ENCODE measurements at places on chromosomes 3 and 15.

- no peak for DNase-seq
Observed at GRCh38 chr3:78820542-78820941, 947.3 kb downstream of the ROBO1 start.

DNA sequence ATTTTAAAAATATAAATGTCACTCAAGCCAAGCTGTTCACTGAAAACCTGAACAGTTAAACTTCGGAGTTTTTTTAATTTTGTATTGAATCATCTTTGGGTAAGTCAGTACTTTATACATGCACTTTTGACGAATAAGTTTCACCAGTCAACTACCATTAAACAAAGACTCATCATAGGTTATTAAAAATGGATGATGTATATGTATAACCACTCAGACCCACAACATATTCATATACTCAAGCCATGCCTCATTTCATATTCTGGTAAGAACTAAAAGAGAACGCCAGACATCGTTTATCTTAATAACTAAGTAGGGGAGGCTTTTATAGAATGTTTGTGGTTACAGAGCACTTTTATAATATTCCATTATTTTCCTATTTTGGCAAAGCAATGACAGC lies 18.3 kb downstream of the MSL2 start:
- no peak for DNase-seq

- no peak for DNase-seq
Observed at GRCh38 chr15:56099311-56099710, 105.9 kb upstream of the NEDD4 start.

DNA sequence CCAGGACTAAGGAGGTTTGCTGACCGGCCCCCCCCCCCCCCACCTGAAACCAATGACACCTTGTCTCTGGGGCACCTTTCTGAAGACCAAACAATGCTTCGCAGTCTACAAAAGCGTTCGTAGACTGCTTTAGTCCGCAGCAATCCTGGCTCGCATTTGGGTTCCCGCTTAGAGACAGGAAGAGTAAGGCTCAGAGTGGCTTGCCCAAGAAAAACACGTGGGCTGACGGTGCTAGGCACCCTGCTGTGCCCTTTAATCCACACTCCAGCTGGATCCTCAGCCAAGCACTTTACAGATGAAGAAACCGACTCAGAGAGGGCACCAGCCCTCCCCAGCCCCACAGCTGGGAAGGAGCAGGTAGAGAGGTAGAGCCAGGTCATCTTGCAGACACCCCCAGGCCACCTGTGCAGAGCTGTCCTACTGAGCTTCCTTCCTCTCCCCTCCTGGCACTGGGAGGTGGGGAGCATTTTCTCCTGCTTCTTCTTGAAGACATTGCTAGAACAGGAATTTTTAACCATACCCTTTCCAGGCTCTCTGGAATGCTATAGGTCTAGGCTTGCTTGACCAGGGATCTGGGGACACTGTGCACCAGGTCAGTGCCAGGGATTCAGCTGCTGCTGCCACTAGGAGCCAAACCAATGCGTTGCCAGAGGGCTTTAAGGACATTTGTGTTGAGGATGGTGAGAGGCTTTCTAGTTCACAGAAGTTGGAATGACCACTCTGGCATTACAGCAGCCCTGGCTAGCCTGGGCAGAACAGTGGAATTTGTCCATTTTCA lies 1.0 kb upstream of the KLF15 start:
- DNase-seq: no peak

GRCh38 chr3:114442246-114442645 lies 148.4 kb downstream of the TIGIT start:
- no peak for DNase-seq

Measured in epithelial cell of proximal tubule (primary cell).